A549 treated with CORT108297 at 1 μM for 4 hours (cell line): ENCODE measurements at places on chromosomes 6 and 20. TPM values are rescaled to one million over a fixed set of nuclear protein-coding genes. Genes with fewer than 3 reads are reported as not detected.

The ECT2L gene
- total RNA-seq, result not detected in 5 replicates

The SLC29A1 gene
- total RNA-seq, result 41.8 to 58.1 TPM (median 55.7 TPM) in 5 replicates

The NDUFAF4 gene
- total RNA-seq, result 33.2 to 60.0 TPM (median 51.4 TPM) in 5 replicates

The KCNQ5 gene
- 1.2 to 2.1 TPM (median 1.8 TPM) in 5 replicates for total RNA-seq

The SULF2 gene
- total RNA-seq, result 17.8 to 25.3 TPM (median 22.9 TPM) in 5 replicates
